Left kidney (tissue), 8 donors: ENCODE measurements at places on chromosomes 7 and 10.

GRCh38 chr7:631964-632830 lies 94.3 kb upstream of the DNAAF5 start:
- DNase-seq = no peak

- DNase-seq = no peak
These were observed 50.0 kb upstream of the CAMK1D start for GRCh38 chr10:12299222-12299965.

- DNase-seq = no peak
These were observed 190.0 kb downstream of the KCND2 start for GRCh38 chr7:120462991-120463390.

GRCh38 chr7:54811846-54812254 lies 52.8 kb upstream of the SEC61G start:
- no peak for DNase-seq

DNA sequence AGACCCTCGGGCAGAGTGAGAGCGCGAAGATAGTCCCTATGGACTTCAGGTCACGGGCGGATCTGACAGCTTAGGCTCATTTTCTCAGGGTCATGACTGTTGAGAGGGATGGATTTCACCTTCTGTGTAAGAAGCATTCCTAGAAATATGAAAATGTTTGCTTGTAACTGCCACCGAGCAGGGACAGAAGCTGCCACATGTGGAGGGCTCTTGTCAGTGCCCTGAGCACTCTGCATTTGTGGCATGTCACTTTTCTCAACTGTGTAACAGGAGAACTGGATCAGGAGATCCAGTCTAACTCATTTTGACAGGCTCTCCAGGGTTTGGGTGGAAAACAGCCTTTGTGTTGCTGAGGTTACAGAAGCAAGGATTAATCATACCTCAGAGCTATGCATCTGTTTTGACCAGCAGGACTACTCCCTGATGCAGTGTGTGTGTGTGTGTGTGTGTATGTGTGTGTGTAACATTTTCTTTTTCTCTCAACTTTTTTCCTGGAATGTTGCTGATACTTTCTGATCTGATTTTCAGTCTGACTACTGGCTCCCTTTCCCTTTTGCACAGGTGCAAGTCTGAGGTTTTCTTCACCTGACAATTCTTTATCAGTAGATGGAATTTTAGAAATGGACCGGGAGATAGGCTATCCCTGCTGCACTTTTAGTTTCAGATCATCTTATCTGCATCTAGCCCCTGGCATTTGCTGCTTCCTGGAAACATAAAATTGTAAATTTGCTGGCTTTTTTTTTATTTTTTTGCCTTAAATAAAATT lies 183.3 kb downstream of the STK31 start:
- peak; percentile 25 for DNase-seq

DNA sequence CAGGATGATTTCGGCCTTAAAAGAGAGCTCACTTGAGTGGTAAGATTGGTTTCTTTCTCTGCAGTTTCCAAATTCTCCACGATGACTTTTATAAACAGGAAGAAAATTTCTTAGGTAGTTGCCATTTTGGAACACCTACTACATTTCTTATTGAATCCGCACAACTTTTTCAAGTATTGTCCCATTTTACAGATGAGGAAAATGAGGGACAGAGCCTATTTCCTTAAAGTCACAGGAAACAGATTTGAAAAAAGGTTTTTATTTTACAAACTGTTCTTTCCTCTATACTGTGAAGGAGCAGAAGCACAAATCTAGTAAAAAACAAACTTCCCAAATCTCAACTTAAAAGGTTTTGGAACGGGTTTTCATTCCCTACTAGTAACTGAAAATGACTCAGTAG lies 2.7 kb downstream of the YWHAG start:
- DNase-seq = no peak

DNA sequence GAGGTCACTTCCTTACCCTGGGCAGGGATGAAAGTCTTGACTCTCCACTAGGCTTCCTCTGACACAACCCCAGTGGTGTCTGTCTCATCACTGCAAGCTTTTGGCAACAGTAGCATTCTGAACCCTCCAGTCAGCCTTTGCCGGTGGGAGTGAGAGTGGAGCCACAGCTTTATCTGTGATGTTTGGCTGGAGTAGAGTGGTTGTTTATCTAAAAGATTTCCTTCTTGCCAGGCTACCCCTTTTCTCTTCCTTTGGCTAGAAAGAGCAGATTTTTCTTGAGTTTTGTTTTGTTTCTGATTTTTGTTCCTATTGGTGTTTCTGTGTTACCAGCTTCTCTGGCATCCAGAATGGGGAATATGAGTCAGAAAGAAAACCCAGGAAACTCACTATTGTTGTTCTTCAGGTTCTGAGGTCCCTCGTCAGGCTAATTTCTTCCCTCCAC lies 98.9 kb upstream of the KIF5B start:
- no peak for DNase-seq

DNA sequence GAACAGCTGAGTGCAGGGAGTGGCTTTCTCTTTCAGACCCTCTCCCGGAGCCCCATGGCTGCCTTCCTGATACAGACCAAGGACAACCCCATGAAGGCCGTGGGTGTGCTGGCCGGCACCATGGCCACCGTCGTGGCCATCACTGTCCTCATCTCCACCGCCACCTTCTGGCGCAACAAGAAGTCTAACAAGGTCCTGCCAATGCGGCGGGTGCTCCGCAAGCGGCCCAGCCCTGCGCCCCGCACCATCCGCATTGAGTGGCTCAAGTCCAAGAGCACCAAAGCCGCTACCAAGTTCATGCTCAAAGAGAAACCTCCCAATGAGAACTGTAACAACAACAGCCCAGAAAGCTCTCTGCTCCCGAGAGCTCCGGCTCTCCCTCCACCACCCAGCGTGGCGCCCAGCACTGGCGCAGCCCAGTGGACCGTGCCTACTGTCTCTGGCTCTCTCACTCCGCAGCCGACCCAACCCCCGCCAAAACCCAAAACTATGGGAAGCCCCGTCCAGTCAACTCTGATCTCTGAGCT lies 11.2 kb downstream of the LRIT2 start:
- no peak for DNase-seq

DNA sequence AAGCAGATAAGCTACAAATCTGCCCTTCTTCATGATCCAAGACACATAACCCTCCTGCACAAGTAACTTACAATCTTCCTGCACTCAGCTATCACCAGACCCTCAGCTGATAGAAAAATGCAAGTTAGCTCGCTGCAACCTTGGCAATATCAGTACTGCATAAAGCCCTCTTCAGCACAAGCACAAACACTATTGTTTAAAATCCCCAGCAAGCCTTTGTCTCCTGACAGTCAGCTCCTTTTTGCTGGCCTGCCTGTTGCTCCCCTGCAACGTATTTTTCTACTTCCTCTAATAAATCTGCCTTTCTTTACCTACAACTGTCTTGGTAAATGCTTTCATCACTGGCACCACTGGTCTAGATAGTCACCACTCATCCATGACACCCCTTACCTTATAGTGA lies 59.8 kb downstream of the BAMBI start:
- no peak for DNase-seq

- DNase-seq = no peak
These were observed 163.6 kb downstream of the GNAI1 start for GRCh38 chr7:80298201-80298600.

DNA sequence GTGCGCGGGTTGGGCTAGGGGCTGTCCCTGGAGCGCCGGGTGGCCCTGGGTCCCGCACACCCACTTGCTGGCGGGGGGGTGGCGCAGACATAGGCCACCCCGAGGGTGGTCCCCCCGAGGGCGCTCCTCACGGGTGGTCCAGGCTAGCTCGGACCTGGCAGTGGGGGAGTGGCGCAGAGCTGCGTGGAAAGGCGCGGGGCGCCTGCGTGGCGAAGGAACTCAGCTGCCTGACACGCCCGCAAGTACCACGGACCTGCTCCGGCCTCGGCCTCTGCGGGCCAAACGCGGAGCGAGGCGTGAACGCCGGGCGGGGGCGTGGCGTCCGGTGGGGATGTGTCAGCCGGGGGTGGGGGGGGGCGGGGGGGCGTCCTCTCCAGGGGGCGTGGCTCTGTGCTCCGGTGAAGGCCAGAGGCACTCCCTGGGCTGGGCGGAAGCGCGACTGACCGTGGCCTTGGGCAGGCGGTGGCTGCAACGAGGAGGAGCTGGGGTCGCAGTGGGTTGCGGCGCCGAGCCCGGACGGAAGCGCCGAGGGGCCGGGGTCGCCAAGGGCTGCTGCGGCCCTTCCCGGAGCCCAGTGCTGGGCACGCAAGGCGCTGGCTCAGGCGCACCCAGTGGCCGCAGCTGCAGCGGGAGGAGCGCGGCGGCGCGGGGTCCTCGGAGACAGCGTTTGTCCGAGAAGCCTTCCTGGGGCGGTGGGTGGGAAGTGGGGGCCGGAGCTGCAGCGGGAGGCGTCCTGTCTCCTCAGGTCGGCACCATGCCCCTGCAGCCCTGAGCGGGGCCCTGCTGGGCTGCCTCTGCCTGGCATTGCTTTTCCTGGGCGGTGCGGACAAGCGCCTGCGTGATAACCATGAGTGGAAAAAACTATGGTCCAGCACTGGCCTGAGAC lies 58.9 kb upstream of the NUPR2 start:
- DNase-seq = no peak

DNA sequence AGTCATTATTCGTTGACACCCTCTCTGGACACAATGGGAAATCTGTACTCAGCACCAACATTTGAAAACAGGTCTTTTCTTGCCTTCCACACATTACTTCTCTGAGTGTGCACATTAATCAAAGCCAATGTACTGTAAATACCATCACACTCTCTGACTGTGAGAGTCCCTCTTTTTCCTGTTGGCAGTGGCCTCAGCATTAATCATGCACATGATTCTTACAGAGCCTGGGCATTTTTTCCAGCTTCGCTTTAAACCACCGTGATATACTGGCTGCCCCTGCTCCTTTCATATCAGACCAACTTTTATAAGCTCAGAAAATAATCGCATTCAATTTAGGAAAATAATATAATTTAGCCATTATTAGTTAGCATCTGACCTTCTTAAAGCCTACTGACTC lies 919.4 kb upstream of the LRRTM3 start:
- no peak for DNase-seq

DNA sequence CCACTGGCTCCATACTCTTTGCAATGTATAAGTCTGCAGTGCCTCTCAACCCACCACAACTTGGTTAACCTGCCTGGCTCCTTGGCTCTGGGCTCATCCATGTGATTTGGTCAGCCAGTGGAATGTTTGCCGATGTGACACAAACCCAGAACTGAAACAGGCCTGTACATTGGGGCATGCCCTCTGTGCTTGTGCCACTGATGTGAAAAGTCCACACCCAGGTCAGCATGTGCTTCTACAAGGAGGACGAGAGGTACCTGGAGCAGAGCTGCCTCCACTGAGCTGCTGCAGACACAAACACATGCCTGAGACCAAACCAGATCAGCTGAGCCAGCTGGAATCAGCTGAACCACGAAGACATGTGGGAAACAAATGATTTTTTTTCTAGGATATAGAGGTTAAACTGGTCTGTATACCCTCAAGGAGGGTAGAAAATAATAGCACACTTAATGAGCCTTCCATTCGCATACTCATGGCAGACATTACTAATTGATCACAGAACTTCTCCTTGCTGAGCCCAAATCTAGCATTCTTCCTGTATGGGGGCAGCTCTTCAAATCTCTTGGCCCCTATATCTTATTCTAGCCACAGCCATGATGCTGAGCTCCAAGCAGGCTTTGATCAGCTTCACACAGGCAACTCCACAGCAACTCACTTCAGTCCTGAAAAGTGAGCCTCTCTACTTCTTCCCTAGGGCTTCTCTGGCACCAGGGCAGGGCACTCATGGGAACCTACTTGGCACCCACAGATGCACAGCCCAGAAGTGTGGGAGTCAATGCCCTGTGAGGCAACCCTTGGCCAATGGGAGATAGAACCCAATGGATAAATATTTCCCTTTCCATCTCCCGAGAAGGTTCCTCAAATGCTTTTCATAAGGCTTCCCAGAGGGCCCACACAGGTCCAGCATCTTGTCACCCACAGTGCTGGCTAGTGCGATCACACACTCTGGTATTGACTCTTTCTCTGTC lies 18.6 kb downstream of the PYROXD2 start:
- no peak for DNase-seq

DNA sequence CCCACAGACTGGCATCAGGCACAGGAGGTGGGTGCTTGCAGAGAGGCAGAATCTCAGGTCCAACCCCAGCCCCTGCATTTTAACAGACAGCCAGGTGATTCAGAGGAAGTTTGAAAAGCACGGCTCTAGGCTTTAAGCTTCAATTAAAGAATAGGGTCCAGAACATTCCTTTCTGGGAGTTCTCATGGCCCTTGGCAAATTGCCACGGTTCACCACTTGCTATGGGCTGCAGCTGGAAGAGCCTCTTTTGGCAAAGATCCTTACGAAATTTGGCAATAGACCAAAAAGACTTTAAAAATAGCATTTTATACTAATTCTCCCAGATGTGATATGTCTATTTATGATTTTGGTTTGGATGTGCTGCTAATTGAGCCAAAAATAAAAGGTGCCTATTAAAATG lies 148.1 kb downstream of the ITGA8 start:
- DNase-seq = peak; percentile 39

- DNase-seq = no peak
These were observed 160.2 kb downstream of the ARHGAP12 start for GRCh38 chr10:31768467-31768866.

DNA sequence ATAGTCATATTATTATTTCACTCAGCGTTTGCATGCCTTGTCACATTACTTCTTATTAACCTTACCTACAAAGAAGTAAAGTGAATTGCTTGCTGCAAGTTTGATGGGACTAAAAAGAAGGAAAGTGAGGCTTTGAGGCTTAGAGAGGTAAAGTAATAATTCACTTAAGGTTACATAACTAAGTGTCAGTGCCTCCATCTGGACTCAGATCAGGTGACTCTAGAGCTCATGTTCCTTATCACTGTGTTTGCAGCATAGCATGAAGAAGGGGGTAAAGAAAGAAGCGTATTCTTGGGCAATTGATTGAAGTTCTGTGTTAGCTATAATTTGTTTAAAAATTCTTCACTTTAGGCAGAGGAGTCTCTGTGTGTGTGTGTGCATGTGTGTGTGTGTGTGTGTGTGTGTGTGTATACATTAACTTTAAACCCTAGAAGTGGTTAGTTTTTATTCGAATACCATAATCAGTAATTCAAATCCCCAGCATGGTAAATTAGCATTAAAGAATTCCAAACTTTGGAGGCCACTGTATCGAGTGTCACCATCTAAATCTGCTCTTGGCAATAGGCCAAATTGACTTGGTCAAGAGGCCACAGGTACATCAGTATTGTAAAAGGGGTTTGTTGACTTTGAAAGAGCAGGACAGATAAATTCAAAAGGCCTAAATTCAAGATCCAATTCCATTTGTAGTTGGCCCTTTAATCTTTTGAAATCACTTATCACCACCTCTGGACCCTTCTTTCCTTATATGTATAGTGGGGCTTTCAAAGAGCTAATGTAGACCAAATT lies 2.2 kb upstream of the PON3 start:
- DNase-seq = no peak

DNA sequence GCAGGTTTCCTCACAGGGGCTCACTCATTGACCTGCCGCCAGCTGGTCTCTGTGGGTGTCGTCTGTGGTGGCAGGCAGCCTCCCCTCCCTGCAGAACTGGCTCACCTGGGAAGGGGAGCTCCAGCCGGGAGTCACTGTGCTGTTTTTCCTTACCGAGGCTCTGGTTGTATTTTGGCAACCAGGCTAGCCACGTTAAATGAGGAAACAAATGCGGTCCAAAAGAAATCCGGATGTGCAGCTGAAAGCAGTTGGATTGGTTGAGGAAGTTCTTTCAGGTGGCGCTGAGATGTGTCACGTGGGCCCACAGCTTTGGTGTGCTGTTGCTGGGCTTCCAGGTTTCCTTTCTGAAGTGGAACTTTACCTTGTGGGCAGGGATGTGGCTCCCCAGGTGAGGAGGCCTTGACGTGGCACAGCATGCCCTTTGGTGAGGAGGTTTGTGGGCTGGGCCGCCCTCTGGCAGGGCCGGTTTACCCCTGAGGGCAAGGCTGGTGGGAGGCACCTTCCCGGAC lies 14.2 kb downstream of the MTURN start:
- no peak for DNase-seq
